ENCODE measurements at places on chromosomes 6 and 20.
A peak's percentile ranks its signal among the peaks of the same experiment; 100 is the strongest.

GRCh38 chr6:53066874-53067706 lies 1.9 kb downstream of the FBXO9 start:
- no peak for DNase-seq

- no peak for DNase-seq
Measured at GRCh38 chr6:27768556-27768955, 143.6 kb downstream of the OR2B2 start.

GRCh38 chr20:23368316-23369071 lies 6.5 kb downstream of the GZF1 start:
- no peak for DNase-seq

DNA sequence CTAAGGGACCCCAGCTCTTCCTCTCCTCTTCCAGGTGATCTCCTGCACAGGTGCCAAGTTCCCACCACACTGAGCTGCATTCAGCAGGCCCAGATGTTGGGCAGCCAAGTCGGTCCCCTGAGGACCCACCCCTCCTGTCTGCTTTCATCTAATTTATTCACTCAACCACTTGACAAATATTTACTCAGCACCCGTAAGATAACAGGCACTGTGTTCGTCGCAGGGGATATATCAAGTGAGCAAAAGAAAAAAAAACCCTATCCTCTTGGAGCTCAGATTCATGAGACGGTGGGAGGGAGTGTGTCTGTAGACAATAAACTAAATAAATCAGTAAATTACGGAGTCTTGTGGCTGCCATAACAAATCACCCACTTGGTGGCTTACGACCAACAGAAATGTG lies 143.6 kb downstream of the MRPL14 start:
- no peak for DNase-seq

GRCh38 chr6:89034586-89035251 lies 45.8 kb upstream of the PNRC1 start:
- DNase-seq, result peak; percentile 25

DNA sequence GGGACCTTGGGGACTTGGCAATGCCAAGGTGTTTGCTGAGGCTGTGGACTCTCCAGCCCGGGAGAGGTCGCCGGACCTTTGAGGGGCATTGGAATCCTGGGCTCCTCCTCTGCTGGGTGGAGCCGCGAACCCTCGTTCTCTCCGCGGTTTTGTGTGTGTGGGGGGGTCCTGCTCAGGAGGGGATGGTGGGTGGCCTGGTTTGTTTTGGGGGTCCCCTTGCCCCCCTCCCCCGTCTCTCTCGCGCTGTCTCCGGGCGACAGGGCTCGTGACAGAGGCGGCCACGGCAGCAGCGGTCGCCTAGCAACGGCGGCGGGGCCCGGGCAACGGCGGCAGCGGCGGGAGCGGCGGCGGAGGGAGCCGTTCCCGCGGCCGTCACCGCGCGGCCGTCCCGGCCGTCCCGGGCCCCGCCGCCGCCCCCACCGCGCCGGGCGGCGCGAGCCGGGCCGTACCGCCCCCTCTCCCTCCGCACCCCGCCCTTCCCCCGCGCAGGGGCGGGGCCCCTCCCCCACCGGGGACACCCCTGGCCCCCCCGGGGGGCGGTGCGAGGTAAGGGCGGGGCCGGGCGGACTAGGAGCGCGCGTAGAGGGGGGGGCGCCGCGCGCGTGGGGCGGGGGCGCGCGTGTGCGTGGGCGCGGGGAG lies 7.8 kb downstream of the SYNGAP1 start:
- DNase-seq, result no peak
